ENCODE measurements at places on chromosomes 7 and 10.

DNA sequence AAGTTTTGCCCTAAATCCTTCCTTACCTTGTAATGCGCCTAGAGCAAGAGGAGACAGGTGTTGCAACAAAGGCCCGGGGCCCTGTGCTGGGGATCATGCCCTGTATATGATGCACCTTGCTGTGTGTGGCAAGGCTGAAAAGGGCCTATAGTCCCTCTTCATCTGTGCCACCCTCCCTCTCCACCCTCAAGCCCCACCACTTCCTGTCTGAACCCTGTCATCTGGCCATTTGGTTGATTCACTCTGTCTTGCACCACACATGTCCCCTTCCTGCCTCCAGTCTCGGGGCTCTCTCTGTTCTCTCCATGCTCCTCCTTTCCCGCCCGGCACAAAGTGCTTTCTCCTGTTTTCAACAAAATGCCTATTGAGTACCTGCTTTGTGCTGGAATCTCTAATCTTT lies 11.5 kb upstream of the MALSU1 start:
- no peak for DNase-seq

- DNase-seq = no peak
Measured at GRCh38 chr7:112358513-112358912, 91.7 kb upstream of the IFRD1 start.

DNA sequence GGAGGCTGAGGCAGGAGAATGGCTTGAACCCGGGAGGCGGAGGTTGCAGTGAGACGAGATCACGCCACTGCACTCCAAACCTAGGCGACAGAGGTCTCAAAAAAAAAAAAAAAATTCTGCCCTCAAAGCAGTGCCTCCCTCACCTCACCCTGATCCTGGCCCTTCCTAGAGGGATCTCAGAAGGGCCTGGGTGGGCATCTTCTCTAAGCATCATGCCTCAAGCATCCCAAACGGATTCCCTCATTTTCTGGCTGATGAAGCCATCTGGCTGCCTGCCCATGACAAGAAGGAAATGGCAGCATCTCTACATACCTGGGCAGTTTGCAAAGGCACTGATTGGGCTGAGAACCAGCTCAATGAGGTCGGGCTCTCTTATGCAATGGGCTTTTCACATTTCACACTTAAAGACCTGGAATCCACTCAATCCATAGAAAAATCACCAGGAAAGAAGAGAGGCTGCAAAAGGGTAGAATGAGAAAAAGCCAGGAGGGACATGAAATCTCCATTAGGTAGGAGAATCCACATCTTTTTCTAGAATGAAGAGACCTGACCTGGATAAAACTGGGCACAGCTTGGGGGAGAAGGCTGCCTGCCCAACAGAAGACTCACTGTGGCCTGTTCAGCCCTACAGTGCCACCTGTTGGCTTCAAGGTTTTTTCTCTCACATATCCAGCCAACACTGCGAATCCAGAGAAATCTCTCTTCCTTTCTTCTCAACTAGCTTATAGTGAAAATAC lies 48.1 kb downstream of the PDLIM1 start:
- DNase-seq = no peak

- no peak for DNase-seq
Measured at GRCh38 chr10:19003341-19003740, 45.3 kb upstream of the MALRD1 start.

DNA sequence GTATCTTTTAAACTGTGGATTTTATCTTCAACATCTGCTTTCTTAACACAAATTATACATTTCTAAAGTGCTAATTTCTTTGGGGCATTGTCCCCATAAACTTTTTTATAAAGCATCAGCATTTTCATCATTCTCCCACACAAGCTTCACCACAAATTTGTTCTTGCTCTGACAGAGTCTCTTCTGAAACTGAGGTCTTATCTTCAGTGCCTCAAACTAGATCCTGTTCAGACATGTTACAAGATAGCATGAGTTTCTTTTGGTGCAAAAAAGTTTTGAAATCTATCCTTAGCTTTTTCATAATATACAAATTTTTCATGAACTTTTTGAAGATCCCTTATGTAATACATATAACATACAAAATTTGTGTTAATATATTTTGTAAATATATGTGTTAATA lies 346.6 kb downstream of the IPMK start:
- no peak for DNase-seq

- no peak for DNase-seq
Measured at GRCh38 chr10:79356104-79356503, 8.8 kb downstream of the PPIF start.

DNA sequence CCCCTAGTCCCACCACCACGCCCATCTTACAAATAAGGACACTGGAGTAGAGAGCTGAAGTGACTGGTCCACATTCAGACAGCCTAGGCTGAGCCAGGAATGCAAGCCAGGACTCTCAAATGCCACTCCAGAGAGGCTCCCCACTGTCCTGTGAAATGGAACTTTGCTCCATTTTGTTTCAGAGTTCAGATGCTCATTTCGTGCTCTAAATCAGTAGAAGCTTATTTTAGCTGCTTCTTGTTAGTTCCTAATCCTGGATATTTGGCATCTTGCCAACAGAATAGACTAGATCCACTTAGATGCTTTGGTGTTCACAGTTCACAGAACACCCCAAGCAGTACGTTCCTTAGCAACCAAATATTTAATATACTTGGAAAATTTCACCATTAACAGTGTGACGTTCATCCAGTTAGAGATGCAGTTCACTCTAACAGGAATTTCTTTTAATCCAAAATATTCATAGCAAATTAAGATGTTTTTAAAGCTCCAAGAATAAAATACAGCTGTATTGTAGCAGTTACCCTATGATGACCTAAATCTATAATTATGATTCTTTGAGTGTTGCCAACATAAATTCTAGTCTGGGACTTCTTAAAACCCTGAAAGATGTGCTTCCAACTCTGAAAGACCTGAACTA lies 7.3 kb downstream of the MMP21 start:
- no peak for DNase-seq

- no peak for DNase-seq
Measured at GRCh38 chr7:20238194-20238753, 21.1 kb upstream of the MACC1 start.

- DNase-seq = no peak
Measured at GRCh38 chr10:129949411-129949810, 14.7 kb downstream of the EBF3 start.

DNA sequence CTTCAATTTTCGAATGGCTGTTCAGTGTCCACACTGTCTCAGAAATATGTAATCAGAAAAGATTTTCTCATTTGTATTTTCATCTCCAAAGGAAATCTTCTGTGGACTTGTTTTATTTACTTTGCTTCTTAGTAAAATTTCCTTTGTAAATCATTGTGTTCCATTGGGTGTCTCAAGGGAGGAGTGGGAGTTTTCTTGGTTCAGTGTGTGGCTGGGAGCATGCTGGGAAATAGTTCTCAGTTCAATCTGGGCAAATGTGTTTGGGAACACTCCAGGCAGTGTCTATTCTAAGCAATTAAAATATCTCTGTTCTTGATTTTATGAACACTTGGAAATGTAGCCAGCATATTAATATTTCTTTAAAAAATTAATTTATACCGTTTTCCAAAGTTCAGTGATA lies 1019.8 kb downstream of the CNTNAP2 start:
- DNase-seq = no peak

Measured in NCI-H774 (cell line).